ENCODE measurements at places on chromosomes 16 and 17.

GRCh38 chr17:19621697-19622096, 26.9 kb upstream of the ALDH3A2 start:
- DNase-seq = no peak

GRCh38 chr16:6192984-6193383, 1095.4 kb upstream of the EEF2KMT start:
- no peak for DNase-seq

- DNase-seq = peak; percentile 69
These were observed 191.5 kb downstream of the SEC14L1 start for GRCh38 chr17:77332034-77332971.

- DNase-seq = no peak
These were observed 21.3 kb downstream of the DEF8 start for GRCh38 chr16:89969741-89970410.

DNA sequence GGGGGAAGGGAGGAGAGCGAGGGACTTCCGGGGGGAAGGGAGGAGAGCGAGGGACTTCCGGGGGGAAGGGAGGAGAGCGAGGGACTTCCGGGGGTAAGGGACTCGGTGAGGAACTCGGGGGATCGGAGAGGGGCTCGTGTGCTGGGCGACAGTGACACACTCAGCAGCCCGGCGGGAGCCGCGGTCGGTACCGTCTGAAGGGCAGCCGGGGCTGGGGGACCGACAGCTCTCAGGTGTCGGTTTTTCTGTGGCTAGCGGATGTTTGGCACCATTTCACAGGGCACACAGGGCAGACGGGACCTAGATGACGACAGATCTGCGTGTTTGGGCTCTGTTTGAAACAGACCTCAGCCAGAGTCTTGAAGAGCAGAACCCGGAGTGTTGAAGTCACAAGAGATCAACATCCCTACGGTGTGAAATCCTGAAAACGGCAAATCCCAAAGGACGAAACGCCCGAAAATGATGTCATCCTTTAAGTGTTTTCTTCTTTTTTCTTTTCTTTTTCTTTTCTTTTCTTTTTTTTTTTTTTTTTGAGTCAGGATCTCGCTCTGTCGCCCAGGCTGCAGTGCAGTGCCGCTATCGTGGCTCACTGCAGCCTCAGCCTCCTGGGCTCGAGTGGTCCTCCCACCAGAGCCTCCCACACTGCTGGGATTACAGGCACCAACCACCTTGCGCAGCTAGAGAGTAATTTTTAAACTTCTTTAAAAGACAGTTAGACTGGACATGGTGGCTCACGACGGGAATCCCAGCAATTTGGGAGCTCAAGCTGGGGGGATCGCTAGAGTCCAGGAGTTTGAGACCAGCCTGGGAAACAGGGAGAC, 23.9 kb downstream of the ZNF778 start:
- DNase-seq = peak; percentile 81

- no peak for DNase-seq
These were observed 217.4 kb downstream of the RPTOR start for GRCh38 chr17:80762076-80762475.

GRCh38 chr16:47977802-47978201, 178.0 kb downstream of the ABCC12 start:
- DNase-seq = no peak

GRCh38 chr16:48347980-48348379, 37.2 kb downstream of the SIAH1 start:
- DNase-seq = no peak

- no peak for DNase-seq
These were observed 2.9 kb downstream of the APOBR start for GRCh38 chr16:28497386-28497785.

DNA sequence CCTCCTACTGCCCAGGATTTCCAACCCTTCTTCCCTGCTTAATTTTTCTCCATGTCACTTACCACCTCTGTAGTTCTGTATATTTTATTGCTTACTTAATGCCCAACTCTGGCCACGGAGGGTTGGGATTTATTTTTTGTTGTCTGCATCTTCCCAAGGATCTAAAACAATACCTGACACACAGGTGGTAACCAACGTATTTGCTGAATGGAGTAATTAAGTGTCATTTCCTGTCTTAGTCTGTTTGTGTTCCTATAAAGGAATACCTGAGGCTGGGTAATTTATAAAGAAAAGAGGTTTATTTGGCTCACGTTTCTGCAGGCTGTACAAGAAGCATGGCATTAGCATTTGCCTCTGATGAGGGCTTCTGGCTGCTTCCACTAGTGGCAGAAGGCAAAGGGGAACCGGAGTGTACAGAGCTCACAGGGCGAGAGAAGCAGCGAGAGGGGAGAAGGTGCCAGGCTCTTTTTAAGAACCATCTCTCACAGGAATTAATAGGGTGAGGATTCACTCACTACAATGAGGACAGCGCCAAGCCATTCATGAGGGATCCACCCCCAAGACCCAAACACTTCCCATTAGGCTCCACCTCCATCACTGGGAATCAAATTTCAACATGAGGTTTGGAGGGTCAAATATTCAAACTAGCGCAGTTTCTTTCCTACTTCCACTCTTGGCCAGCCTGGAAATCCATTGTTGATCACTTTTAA, 44.8 kb downstream of the ERN1 start:
- DNase-seq = no peak

DNA sequence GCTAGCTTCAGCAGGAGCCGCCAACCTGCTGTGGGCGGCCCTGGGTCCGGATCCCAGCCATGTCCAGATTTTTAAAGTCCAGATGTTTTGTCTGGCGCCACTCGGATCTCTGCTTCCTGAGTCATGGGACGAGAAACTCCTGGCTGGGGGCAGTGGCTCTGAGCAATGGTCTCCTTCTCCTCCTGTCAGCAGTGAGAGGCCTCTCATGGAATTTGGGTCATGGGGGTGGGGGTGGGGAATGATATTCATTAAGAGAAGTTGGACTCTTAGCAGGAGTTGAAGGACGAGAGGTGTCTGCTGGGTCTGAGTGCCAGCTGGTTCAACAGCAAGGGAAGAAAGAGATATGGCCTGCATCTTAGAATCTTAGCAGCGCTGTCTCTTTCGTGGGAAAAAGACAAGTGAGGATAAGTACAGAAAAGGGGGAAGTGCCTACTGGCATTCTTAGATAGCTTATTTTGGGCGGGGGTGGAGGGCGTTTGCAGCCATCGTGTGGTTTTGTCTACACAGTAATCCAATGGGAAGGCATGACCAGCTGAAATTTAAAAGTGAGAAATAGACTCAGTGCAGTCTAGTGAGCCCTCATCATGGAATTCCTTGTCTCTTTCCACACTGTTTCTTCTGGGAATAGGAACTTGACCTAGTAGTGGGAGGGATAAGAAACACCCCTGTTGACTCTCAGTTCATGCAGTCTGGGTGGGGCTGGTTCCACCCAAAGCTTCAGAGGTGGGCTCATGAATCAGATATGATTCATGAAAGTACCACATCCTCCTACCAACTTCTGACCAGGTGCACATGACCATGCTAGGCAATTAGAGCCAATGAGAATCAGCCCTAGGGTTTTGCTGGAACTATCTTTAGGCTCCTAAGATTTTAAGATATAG, 80.5 kb downstream of the MYH13 start:
- DNase-seq = peak; percentile 26

GRCh38 chr17:27224526-27225315, 69.2 kb upstream of the WSB1 start:
- no peak for DNase-seq

- peak; percentile 95 for DNase-seq
These were observed 2.2 kb downstream of the ZNF276 start for GRCh38 chr16:89723279-89724250.

DNA sequence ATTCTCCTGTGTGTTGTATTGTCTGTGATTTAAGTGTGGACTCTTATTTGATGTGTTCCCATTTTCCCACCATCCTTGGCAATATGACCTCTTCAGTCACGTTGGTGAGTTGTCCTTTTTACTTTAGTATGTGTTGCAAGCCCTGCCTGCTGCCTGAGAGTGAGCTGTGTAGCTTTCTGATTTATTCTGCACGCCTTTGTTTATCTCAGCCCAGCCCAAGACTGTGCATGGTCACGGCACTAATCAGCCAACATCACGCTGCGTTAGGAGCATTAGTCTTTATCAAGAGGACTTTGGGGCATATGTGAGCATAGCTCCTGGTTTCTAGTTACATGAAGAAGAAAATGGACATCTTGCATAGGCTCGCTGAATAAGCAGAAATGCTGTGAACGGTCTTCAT, 6.0 kb downstream of the TOM1L1 start:
- no peak for DNase-seq

GRCh38 chr17:78304549-78305037, 55.3 kb downstream of the SOCS3 start:
- DNase-seq = no peak

DNA sequence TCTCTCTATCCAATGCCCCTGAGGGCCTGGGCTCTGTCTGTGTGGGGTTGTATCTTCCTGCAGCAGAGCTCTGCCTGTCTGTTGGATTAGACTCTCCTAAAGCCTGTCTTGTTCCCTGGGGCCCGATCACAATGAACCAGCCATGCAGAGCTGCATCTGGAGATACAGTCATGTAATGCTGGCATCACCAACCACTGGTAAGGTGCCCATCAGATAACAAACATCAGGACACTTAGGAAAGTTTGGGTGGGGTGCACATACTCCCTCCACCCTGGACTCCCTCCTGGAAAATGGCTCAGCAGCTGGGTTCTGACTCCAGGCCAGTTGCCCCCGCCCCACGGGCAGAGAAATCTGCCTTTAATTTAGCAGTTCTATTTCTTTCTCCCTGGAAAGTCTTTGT, 61.3 kb upstream of the BRD7 start:
- no peak for DNase-seq

DNA sequence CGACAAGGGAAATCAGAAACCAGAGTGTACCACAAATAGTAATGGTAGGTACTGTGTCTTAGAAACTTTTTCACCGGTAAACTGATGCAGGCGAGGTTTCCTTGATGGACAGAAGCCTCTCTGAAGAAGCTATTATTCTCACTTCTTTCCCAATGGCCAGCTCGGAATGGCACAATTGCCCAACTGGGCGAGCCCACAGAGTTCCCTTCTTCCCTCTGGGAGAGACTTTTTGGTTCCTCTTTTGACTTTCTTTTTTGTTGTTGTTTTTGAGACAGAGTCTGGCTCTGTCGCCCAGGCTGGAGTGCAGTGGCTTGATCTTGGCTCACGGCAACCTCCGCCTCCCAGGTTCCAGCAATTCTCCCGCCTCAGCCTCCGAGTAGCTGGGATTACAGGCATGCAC, 16.9 kb downstream of the SLC43A2 start:
- DNase-seq = no peak

DNA sequence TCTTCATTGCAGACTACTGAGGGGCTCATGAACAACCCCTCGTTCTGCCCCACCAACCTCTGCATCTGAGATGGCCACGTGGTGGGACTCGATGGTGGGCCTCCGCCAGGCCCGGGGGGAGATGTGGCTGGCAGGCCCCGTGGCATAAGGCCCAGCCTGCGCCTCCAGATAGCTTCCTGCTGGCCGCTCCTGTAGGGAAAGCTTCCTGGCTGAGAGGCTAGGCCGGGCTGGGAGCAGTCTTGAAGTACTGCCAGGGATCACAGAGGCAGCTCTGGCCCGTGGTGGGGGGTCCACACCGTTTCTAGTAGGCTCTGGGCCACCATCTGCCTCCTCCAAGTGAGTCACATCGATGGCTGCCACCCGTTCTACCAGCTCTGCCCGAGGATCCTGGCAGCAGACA, 7.6 kb downstream of the CAMKK1 start:
- no peak for DNase-seq

DNA sequence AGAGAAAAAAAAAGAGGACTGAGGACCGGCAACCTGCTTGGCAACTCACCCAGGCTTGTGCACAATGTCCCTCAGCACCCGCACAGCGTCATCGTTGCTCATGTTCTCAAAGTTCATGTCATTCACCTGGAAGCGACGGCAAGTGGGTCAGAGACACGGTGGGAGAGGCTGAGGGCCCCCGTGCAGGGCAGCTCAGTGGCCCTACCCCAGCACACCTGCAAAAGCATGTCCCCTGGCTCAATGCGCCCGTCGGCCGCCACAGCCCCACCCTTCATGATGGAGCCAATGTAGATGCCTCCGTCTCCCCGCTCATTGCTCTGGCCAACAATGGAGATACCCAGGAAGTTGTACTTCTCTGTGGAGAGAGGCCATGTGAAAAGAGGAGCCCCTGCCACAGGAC, 5.4 kb downstream of the DVL2 start:
- no peak for DNase-seq

GRCh38 chr16:53805113-53805512, 101.2 kb downstream of the FTO start:
- DNase-seq = no peak

- DNase-seq = peak; percentile 66
These were observed 2.8 kb upstream of the SOCS1 start for GRCh38 chr16:11258553-11259492.

- no peak for DNase-seq
These were observed 10.3 kb downstream of the PHAF1 start for GRCh38 chr16:67120025-67120424.

- peak; percentile 25 for DNase-seq
These were observed 17.0 kb upstream of the DNASE1 start for GRCh38 chr16:3637371-3637923.

GRCh38 chr17:83100853-83101391, 21.5 kb downstream of the METRNL start:
- no peak for DNase-seq

DNA sequence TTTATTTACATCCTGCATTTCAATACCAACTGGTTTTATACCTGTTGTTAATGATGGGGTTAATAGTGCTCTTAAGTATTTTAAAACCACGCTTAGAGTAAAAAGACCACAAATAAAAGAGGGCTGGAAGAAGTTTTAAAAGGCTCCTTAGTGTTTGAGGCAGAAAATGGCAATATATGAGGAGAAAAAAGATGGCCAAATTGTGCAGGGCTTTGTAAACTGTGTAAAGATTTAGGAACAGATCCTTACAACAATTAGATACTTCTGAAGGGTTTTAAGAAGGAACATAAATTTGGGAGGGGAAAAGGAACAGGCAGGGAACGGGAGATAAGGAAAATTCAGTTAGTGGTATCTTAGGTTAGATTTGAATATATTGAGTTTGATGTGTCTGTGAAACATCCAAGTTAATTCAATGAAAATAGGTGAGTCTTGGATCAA, 12.7 kb downstream of the CDC27 start:
- no peak for DNase-seq

- DNase-seq = no peak
These were observed 15.8 kb downstream of the TMEM98 start for GRCh38 chr17:32943647-32944191.

DNA sequence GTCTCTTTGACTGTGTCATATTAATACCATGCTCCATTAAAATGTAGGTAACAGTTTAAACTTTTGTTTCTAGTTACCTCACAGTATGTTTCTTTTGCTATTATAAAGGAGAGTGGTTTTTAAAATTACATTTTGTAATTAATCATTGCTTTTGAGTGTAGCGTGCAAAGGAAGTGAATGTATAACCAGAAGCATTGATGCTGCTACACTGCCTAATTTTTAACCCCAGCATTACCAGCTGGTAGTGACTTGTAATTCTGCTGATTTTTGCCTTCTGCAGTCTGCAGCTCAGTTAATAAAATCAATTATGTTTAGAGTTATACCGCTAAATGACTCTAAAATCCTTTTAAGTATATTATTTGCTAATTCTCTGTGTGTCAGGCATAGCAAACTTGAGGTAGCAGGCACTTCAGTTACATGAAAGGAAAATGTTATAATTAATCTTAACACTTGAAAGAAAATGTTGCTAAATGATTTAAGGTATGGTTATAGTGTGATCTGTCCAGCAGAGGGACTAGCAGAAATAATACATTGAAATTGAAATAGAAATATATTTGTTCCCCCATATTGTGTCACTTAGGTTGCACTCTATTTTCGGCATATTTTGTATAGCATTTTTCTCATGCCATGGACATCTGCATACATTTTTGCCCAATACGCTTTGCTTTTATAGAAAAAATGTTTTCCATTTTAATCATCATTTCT, 388.5 kb downstream of the CNTNAP4 start:
- no peak for DNase-seq

- no peak for DNase-seq
These were observed 88.3 kb downstream of the TMEM132E start for GRCh38 chr17:34667656-34668055.

Data from activated CD4-positive, alpha-beta memory T cell treated with anti-CD3 and anti-CD28 coated beads, Interleukin-2, amount 10 ng/mL, durations not matched to agents 7 days and 5 days (primary cell).